GM12865 (cell line): ENCODE measurements at places on chromosomes 16 and 17.

GRCh38 chr17:73393381-73393780 lies 81.6 kb upstream of the CDC42EP4 start:
- no peak for DNase-seq

DNA sequence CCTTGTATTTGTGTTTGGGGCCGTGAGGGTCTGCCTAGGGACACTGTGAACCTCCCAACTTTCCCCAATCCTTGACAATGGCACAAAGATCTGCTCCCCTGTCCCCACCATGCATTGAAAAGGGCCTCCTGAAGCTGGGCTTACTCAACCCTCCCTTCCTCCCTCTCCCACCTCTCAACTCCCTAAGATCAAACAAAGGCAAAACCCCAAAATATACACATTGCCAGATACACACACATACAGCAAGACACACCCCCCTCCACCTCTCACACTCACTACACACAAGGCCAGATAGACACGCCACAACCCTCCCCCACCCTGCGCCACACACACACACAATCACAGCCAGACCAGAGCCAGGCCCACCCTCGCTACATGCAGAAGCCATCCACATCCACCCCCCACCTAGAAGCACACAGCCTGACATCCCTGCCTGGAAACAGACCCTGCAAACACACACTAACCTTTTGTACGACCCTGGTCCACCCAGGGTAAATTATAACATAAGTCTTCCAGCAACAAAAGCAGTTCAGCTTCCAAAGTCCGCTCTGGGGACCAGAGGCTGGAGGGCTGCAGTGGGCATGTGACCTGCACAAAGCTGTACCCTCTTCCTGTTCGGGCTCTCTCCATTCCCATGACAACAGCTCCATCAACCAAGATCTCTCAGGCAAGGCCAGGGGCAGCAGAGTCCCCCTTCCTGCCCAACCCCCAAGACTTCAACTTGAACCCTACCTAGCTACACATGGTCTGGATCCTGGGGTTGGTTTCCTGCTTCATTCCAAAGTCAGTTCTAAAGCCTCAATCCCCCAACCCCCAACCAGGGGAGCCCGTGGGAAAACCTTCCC lies 1.9 kb downstream of the PCGF2 start:
- DNase-seq, result no peak

DNA sequence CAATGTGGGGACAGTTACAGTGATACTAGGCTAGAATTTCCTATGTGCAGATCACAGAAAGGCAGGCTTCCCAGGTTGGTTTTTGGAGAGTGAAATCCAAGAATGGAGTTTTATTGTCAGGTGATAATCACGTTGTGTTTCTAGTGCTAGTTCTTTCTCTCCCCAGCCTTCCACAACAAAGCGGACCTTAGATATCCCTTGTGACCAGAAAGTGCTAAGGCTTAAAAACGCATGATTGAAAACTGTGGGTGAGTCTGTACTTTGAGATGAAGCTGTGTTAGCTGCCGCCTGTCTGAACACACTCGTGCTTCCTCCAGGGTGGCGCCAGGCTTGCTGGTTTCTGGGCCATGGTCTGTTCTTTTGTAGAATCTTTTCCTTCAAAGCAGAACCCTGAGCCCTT lies 52.1 kb downstream of the BANP start:
- no peak for DNase-seq

GRCh38 chr17:41982026-41982760 lies 15.6 kb downstream of the CNP start:
- no peak for DNase-seq

DNA sequence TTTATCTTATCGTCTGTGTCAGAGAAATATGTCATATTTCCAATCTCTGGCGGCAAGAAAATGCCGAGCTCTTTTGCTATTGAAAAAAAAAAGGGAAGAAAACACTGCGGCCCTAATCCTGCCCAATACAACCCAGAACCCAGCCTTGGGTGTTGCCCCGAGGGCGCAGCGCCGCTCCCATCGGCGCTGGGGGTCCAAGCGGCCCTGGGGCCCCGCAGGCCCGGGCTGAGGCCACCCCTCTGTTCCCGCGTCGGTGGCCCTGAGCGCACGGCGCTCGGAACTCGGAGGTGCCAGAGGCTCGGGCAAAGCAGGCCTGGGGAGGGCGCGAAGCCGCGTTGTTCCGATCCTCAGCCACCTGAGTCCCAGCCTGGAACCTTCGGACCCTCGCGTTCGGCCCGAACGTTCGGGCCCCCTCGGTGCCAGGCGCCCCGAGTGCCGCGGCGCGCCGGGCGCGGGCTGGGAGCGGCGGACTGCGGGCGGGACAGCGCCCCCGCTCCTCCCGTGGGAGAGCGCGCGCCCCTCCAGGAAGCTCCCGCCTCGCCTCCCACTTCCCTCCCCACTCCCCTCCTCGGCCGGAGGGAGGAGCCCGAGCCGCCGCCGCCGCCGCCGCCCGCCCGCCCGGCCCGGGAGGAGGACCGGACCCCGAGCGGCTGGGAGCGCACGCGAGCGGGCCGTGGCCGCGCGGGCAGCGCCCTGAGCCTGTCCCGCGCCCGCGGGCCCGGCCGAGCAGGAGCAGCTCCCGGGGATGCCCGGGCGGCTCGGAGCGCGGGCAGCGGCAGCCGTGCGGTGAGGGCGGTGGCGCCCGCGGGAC lies at the start of gene CPNE2:
TSS of gene CPNE2 (plus strand) at position 609 of the 811 bp plus-strand sequence. CDS start 18,160 bp downstream, outside the sequence.
- DNase-seq, result peak; percentile 50

GRCh38 chr17:10328971-10329923 lies 43.6 kb downstream of the MYH13 start:
- no peak for DNase-seq

GRCh38 chr17:41439375-41439774 lies 1.4 kb downstream of the KRT38 start:
- DNase-seq, result no peak

GRCh38 chr16:57544124-57544653 lies 1.7 kb downstream of the ADGRG5 start:
- DNase-seq, result peak; percentile 96
